Stimulated activated effector memory CD8-positive, alpha-beta T cell treated with anti-CD3 and anti-CD28 coated beads, Interleukin-12 subunit alpha, Interleukin-12 subunit beta, amount 100 ng/mL, for 72 hours (primary cell): ENCODE measurements at places on chromosomes 2 and 18.

DNA sequence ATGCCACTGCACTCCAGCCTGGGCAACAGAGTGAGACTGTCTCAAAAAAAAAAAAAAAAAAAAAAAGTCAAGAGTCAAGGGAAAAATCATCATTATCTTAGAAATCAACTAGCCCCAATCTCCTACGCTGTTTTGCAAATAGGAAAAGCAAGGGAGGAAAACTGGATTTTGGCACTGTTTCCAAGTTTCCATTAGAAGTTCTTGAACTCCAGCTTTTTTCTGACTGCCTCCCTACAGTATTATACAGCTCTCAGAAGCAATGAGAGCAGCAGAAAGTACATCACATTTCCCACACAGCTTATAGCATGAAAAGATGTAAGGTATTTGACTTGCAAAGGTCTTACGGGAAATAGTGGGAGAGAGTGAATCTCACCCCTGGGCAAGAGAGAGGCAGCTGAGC lies 127.8 kb downstream of the OSR1 start:
- no peak for DNase-seq

DNA sequence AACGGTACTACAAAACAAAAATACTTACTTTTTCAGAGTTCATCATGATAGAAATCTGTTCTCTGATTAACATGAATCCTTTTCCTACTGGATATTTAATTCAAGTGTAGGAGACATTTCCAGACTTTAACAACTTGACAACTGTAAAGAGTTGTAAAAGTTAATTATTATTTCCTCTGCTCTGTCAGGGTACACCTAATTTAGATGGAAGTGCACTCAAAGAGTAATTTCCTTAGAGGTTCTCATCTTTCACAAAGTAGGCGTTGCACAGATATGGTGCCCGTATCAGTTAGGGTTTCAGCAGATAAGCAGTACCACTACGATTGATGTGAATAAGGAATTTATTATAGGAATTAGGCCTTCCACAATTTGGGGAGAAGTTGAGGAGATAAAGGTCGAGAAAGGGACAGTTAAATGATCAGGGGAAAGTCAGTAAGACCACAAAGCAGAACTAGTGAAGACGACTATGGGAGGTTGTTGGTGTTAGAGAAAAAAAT lies 16.2 kb upstream of the PDE11A start:
- no peak for DNase-seq

DNA sequence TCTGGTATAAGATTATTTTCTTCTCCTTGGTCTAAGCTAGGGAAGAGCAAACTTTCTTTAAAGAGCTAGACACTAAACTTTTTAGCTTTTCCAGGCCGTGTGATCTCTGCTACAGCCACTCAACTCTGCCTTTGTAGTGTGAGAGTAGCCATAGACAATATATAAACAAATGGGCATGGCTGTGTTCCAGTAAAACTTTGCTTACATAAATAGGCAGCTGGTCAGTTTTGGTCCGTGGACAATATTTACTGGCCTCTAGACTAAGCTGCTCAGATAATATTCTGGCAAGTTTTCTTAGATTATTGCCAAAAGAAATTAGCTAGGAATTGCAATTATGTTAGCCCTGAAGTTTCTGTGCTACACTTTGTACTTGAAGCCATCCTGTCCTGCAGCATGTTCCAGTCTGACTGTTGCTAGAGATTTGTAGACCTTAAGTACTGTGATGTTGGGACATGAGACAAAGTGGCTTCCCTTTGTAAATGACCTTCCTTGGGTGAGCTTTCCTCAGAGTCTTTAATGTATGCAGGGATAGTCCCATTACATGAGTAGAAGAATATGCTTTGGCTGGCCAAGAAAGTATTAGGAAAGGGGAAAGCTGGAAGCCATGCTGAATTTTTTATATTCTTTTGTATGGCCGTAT lies 126.9 kb downstream of the SOX11 start:
- DNase-seq, result no peak

DNA sequence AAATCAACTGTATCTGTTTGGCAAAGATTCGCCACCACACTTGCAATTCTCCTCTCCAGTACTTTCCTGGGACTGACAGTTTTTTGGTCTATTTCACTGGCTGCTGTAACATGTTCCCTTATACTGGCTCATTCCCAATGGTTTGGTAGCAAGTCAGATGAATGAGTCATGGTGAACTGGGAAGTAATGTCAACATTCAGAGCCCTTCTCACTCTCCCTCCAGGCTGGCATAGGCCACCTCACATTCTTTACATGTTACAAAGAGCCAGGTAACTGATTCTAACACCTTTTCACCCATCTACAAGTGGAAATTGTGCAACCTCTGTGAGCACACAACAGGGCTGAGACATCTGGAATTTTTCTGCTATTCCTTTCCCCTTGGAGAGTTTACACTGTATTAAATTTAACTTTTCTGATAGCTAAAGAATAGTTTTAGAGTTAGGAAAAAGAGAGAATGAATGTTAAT lies 111.3 kb upstream of the TLK1 start:
- no peak for DNase-seq

GRCh38 chr2:139885921-139886498 lies 1105.8 kb upstream of the NXPH2 start:
- no peak for DNase-seq

DNA sequence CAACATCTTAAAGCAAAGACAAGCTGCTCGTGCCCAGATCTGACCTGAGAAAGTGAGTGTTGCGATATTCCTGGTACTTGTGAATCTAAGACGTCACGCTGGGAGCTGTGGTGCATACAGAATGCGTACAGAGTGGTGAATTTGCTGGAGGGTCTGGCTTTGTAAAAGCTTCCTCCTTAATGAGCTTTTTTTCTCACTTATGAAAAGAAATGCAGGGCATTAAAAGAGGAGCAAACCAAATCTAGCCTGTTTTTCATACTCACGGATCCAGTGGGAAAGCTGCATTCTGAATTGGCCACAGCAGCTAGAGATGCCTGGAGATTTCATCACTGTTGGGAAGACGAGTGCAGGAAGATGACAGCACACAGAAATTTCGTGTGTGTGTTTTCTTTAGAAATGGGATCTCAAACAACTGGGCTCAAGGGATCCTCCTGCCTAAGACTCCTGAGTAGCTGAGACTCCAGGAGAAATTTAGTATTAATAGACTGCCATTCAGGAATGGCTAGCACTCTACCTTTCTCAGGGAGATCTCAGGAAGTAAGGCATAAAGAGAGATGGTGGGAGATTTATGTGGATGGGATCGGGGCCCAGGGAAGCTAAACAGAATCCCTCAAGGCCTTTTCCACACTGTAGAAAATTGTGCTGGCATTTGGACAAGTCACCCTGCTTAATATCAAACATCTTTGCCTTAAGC lies 181.3 kb downstream of the ALPK2 start:
- no peak for DNase-seq

DNA sequence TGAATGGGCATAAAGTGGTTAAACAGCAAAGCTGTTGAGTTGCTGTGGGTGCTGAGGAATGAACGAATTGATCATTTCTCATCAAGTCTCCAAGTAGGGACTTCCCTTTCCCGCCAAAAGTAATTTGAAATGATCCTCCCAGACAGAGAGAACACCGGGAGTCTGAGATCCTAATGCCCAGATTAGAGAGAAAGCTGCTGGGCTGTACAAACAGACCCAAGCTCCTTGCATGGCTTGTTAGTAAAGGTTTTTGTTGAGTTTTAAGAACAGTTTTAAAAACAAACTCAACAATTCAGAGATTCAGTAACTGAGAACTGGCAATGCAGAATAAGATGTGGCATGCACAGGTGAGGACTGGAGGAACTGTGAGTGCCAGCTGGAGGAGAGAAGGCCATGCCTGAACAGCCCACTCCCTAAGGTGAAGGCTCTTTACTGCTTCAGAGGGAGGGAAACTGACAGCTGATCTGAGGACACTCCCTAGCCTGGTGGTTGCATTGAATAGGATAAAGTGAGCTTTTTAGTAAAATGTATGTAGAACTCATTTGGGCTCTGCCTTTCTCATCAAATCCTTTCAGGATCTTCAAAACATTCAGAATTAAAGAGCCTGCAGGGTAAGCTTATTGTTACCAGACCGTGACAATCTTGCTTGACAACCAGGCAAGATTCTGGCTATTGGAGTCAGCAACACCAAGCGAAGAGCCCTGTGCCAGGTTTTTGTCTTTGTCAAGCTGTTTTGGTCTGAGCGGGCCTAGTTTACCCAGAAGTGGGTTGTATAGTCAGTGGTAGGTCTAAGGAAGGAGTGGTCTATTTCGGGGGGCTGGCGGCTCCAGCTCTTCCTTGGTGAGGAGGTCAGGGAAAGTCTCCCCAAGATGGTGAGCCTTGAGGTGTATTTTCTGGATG lies 63.2 kb upstream of the IGFBP5 start:
- no peak for DNase-seq

DNA sequence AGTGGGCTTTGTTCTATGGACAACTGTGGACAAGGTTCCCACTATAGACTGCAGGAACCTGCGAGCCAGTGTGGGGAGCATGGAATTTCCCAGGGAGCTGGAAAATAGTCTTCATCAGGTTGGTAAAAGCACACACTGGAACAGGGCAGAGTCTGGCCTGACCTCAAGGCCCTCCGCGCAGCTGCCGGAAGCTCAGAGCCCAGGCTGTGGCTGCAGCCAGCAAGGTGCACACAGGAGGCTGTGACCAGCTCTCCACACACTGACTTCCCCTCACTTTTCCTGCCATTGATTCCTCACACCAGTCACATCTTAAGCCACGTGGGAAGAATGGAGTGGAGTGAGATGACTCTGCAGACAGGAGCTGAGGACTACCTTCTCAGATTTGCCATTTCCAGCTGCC lies 19.1 kb downstream of the MAL start:
- DNase-seq, result no peak
